Amniotic stem cell (primary cell): ENCODE measurements at places on chromosomes 7 and 10.
A peak's percentile ranks its signal among the peaks of the same experiment; 100 is the strongest.

GRCh38 chr7:96397936-96398598 lies 76.2 kb upstream of the SLC25A13 start:
- DNase-seq = no peak

GRCh38 chr7:46089281-46089680 lies 168.2 kb upstream of the IGFBP3 start:
- no peak for DNase-seq

GRCh38 chr10:48496105-48496830 lies 108.6 kb downstream of the ARHGAP22 start:
- DNase-seq = no peak

GRCh38 chr10:14945108-14945507 lies 8.8 kb downstream of the DCLRE1C start:
- DNase-seq = no peak

DNA sequence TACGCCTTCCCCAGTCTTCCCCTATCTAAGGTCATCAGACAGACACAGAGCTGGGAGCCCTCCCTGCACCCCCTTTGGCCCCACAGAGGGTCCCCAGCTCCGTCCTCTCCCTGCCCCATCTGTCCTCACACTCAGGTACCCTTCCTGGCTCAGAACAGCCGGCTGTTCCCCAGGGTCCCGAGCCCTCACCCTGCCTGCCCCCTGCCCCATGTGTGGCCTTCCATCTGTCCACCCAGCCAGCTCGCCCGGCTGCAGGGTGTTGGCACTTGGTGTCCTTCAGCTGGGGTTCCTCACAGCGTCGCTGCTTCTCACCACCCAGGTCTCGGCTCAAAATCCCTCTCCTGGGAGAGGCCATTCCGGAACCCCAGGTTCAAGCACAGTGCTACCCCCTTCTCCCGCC lies 28.9 kb upstream of the ELFN1 start:
- no peak for DNase-seq

DNA sequence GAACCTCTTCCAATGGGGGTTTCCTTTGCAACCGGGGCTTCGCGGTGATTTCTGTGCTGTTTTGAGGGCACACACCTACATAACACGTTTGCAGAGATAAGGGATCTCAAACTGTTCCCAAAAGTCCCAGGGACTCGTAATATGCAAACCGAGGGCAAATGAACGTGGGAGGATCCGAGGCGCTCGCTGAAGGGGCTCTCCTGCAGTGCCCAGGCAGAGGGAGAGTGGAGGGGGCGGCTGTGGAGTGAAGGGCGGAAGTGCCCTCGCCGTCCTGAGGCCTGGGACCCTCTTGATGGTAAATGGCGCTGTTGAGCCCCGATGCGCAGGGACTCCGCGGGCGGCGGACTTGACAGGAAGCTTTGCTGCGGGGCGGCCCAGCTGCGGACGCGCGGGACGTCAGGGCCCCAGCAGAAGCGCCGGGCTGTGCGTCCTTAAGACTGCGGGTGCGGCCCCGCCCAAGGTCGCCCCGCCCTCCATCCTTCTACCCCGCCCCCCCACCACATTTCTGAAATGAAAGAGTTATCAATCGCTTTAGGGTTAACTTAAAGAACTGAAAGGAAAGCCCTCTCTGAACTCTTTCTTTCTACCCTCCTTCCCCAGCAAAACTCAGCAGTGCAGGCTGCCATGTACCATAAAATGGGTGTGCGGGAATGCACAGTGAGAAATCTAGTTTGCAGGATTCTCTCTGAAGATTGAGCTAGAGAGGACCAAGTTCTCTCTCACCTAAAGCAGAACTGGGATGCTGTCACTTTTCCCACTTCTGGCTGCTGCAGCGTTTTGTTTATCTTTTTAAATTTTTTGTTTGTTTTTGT lies 151.8 kb upstream of the YAE1 start:
- no peak for DNase-seq

DNA sequence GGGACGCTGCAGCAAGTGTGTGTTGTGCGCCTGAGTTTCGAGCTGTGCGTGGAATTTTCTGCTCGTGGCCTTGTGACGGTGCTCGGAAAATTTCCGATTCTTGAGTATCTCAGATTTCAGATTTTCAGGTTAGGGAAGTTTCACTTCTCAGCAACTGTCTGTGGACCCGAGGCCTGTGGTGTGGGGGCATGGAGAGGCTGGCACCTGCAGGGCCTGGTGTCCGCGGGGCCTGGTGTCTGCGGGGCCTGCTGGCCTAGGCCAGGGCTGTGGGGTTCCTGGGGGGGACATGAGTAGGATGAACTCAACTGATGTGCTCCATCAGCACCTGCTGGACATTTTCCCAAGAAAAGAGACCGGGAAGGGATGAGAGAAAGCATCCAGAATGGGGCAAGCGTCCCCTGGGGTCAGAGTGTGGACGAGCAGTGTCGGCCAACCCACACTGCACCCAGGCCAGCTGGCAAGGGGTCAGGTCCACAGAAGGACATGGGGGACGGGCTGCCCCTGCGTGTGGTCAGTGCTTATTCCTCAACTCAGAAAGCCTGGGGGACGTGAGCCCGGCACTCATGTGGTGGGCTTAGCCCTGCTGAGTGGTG lies 31.3 kb upstream of the SHH start:
- no peak for DNase-seq

DNA sequence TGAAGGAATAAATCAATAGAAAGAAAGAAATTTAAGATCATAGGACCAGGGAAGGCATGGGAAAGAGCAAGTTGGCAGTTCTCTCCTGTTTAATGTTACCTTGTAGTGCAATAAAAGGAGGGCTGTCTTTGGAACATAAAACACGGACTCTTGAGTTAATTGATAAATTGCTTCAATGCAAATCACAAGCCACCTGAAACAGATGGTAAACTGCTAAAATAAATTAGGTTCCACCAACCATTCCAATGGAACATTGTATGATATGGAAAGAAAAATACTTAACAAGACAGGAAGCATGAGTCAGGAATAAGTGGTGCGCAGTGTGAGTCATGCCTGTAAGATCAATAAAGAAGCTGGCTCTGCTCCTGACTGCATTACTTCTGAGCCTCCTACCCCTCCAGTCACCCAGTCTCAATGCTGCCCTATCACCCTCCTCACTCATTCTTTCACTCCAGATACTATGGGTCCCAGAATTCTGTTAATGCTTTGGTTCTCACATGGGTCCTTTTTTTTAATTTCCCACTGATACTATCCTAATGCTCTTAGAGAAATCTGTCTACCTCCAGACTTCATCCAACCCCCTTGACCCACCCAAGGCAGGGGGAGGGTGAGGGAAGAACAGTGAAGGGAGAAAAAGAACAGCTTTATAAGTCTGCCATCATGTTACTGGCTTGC lies 78.9 kb downstream of the LRRC17 start:
- DNase-seq = peak; percentile 71

- DNase-seq = no peak
Measured at GRCh38 chr7:37984750-37985390, 64.4 kb downstream of the EPDR1 start.

DNA sequence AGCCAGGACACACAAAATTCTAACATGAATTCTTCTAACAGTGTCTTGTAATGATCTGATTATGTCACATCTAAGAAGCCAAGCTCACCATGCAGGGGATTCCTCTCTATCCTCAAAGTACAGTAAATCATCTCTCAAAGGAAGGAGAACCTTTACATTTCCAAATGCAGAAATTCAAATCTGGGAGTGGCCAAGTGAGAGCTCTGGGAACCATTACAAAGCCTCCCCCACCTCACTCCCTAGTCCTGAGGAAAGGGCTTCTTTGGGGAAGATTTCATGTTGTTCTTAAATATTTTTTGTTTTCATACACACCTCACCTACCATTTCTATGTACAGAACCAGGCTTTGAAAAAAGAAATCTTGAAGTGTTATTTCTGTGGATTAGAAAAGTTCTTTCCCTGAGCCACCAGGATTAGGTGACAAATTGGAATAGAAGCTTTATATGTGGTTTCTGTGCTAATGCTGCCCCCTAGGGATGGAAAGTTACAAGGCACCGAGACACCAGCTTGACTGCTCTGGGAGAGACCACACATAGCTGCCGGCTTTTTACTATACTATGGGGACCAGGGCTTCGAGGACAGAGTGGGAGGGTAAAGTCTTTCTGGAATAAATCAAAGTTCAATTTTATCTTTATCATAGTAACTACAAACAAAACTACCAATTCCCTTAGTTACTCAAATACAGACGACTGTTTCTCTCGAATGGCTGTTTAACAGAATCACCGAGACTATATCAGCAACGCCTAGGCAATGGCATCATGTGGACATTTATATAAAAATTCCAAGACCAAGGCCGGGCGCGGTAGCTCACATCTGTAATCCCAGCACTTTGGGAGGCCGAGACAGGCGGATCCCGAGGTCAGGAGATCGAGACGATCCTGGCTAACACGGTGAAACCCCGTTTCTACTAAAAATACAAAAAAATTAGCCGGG lies 116.1 kb downstream of the RNF216 start:
- DNase-seq = peak; percentile 49

DNA sequence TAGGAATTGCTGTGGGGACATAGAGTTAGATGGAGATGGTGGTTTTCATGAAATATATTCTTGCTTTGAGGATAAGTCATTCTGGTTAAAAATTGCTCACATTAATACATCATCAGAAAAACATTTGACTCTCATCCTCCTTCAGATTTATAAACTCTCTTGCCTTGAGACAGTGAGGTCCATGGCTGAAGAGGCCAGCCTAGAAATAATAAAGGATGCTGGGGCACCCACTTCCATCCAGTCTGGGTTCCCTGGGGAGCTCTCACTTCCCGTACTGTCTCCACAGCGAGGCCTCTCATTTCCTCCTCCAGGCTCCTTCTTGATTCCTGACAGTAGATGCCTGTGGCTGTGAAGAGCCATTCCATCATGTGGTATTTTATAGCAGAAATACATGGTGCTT lies 73.3 kb upstream of the PRKG1 start:
- no peak for DNase-seq

- DNase-seq = no peak
Measured at GRCh38 chr7:36406156-36406555, 16.5 kb downstream of the ANLN start.

DNA sequence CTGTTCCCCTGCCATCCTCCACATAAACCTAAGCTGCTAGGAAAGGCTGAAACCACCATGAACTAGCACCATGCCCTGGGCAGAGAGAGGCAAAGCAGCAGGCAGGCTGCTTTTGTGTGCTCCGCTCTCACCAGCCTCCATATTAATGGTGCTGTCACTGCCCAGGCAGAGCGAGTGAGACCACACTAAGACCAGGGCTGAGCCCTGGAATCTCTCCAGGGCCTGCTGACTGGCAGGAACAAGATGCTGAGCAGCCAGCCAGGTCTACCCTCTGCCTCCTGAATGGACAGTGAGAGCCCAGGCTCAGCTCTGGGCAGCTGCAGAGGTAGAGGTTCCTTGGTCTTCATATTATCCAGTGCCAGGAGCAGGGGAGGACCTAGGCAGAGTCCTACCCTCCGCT lies 1.6 kb upstream of the CRHR2 start:
- no peak for DNase-seq

GRCh38 chr10:7984896-7985295 lies 69.6 kb upstream of the GATA3 start:
- no peak for DNase-seq

DNA sequence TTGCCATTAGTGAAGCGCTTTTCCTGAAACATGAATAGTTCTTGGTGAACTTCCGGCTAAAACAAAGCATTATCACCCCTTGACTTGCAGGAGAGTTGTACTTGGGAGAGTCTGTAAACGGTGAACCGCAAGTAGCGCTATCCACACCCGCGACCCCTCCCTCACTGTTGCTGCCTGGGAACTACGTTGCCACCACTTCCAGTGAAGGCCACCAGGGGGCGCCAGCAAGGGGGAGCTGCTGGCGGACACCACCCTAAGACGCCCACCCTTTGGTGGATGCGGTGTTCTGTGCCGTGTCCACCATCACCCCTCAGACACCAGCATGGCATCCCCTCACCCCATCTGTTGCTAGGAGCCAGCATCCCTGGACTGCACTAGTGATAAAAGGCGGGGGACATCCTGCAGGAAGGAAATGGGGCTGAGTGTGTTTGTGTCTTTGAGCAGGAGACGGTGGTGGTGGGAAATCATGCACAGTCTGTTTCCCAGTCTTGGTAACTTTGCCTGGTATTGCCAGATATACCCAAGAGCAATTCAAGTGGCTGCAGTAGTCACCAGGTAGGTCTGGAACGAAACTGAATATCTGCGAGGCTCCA lies 298.2 kb downstream of the FRMD4A start:
- no peak for DNase-seq

GRCh38 chr10:74206746-74207145 lies 55.7 kb downstream of the ADK start:
- no peak for DNase-seq

DNA sequence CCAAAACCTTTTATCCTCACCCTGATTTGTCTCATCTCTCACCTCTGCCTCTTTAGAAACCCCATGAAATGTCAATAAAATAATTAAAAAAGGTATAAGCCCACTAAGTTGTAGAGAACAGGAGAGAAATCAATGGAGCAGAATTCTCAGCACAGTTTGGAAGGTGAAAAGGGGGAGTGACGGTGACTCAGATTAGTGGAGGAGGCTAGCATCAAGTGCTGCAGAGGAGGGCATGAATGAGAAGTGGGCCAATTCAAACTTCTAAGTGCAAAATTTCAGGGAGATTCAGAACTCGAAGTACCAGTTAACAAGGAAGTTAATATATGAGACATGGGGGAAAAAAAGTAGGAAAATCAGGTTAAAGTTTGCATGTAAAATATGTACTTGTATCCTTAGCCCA lies 34.9 kb upstream of the ETV1 start:
- no peak for DNase-seq

GRCh38 chr7:96244244-96244991 lies 77.5 kb downstream of the SLC25A13 start:
- DNase-seq = no peak

DNA sequence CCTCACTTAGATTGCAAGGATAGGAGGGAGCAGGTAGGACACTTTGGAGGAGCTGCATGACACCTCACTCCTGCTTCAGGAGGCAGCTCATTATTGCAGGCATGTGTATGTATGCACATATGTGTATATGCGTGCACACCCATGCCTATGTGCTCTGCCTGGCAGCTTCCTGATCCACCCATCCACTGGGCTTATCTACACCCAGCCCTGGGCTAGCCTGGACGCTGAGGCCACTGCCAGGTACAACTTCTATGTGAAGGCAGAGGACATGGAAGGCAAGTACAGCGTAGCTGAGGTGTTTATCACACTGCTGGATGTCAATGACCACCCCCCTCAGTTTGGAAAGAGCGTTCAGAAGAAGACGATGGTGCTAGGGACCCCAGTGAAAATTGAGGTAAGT lies 13.3 kb downstream of the LRIT2 start:
- DNase-seq = no peak

DNA sequence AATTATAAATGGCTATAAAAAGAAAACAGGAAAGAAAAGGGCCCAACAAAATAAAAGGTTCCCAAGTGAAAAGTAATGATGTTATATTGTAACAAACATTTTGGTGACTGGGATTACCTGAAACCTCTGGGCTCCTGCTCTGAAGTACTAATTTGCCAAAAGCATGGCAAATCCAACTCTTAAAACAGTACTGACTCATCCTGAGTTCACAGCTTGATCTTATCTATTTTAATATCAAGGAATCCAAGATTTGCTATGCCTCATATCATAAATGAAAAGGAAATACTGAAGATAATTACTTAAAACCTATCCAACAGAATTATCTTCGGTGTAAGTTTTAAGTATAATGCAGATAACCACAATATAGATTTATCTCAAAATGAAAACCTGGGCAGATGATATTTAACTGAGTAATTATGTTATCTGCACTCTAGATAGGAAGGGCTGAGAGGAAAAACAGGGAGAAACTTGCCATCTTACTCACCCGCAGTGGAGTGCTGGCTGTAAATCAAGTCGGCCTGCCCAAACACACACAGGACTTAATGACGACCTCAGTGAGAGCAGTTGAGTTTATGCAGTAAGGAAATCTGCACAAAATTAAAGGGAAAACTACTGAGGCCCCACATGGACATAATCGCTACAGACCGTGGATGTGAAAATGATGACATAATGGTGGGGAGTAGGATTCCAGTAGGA lies 48.4 kb downstream of the MPP7 start:
- no peak for DNase-seq
